ENCODE measurements at places on chromosomes 4 and X.
A peak's percentile ranks its signal among the peaks of the same experiment; 100 is the strongest.

DNA sequence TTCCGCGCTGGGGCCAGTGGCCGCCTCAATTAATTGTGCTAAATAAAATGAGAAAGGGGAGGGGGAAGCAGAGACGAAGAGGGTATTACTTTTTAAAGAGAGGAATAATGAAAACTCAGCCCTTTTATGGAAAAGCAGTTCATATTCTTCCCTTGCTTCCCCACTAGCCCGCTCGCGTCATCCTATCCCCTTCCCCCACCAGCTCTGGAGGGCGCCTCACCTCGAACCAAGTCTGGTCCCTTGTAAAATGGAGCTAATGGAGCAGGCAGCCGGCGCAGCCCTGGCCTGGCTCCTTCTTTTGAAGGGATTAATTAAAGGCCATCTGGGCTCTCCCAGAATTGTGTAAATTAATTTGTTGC is 511 bp upstream of the NKX6-1 start:
- no peak for DNase-seq

- no peak for DNase-seq
These were observed 36.6 kb downstream of the RASSF6 start for GRCh38 chr4:73583666-73584065.

- peak; percentile 75 for DNase-seq
These were observed 191.4 kb downstream of the ADAMTS3 start for GRCh38 chr4:72377491-72378194.

- DNase-seq = peak; percentile 61
These were observed at the start of gene TNIP3 for GRCh38 chr4:121164291-121164690. Gene TNIP3 (minus strand): TSS chr4:121164321. CDS start chr4:121164125, 196 bp downstream.

- no peak for DNase-seq
These were observed 484.1 kb downstream of the SMARCA1 start for GRCh38 chrX:129039176-129039575.

DNA sequence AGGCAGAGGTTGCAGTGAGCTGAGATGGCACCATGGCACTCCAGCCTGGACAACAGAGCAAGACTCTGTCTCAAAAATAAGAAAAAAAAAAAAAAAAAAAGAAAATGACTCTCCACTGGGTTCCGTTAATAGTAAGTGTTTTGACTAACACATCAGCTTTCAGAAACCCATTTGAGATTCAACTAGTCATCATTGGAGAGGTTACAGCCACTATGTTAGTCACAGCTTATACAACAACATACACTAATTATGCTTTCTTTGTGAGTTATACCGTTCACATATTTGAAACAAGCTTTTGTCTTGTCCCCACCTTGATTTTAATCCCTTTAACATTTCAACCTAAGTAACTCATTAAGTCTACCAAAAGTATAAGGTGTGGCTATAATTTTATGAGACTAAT is 48.2 kb downstream of the HADH start:
- no peak for DNase-seq

- peak; percentile 86 for DNase-seq
These were observed 430.0 kb downstream of the INPP4B start for GRCh38 chr4:142416121-142416520.

GRCh38 chr4:3047464-3048286 is 26.7 kb downstream of the HTT-AS start:
- peak; percentile 33 for DNase-seq

GRCh38 chr4:13056630-13057189 is 427.4 kb downstream of the RAB28 start:
- no peak for DNase-seq

DNA sequence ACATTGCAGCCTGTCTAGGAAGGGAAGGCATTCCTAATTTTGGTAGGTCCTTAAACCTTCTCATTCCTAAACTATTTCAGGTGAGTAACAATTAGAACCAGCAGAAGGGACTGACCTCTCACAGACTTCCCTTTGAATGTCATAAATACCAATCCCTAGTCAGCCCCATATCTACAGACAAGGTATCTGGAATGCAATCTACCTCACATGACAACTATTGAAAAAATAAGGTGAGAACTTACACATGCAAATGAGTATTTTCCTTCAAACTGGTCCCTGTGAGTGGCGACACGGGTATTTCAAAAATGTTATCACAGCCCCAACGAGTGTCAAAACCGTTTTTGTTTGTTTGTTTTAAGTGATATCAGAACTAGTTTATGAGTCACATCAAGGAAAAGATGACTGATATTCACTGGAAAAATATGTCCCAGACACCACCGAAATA is 102.4 kb upstream of the VCX2 start:
- DNase-seq = no peak

DNA sequence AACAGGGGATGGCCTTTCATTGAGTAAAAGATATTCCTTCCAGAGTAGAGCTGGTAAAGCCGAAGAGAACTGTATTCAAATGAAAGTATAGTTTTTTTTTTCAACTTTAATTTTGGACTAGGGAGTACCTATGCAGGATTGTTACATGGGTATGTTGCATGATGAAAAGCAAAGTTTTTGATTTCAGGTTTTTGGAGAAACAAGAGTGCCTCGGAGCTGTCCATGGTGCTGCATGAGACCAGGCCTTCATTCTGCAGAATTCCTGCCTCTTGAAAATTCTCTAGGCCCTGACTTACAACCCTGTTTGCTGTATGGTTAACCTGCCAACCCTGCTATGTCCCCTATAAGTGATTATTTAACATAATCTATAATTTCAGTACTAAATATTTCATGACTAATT is 1065.7 kb upstream of the FTHL17 start:
- no peak for DNase-seq

DNA sequence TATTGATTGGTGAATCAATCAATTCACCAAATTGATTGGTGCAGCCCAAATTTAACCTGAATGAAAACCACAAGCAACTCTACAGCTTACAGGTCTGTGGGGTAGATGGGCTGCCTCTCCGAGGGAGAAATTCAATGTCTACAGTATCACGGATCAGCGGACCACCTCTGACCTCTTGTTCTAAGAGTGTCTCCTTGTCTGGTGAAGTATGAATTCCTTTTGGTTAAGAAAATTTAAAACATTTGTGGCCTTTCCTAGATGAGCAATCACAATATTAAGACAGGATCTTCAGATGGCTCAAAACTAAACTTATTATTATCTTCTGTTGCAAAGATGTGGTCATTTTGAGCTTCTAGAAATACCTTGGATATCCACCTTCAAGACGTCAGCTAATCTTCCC is 153.3 kb downstream of the IL15 start:
- DNase-seq = no peak

GRCh38 chr4:140719686-140720085 is 36.5 kb downstream of the TBC1D9 start:
- DNase-seq = no peak

DNA sequence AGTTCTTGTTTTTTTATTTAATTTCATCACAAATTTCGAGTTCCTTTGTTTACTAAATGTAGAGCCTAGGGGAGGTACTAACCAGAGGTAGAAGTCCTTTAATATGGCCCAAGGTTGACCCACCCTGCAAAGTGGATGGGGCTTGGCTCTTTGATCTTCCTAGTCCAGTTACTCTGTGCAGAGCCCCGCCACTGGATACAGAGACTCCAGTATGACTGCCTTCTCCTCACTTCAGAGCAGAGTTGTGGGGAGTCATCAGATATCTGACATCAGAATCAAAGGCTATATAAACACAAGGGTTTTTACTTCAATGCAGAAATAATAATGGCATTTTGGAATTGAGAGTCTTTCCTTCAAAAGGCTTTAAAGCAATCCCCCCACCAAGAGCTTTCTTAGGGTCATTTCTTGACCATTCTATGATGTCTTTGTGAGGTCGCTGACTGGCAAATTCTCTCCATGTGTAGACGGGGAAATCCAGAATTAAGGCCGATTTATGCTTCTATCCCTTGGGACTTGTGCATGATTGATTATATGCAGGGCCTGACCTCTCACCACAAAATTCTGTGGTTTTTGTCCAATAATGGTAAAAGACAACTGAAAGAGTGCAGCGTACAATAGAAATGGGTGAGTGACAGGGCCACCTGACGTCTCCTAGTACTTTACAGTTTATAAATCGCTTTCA is 88.3 kb upstream of the CITED1 start:
- peak; percentile 4 for DNase-seq

DNA sequence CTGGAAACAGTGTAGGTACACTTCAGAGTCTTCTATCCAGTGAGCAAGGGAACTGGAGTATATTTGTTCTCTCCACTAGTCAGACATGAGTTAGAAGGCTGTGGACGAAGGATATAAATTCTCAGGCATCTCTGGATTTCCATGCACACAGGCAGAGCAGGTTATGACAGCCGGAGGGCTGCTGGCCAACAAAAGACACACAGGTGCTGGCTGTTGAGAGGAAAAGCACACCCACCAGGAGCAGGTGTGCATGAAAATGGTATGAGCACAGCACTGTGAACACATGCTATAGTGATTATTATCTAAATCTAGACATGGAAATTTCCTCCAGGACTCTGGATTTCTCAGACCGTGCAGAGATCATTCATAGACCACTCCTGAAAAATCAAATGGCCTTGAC is 444.7 kb upstream of the RPS6KA3 start:
- no peak for DNase-seq

- no peak for DNase-seq
These were observed 90.4 kb upstream of the EOLA2 start for GRCh38 chrX:150028692-150029091.

- no peak for DNase-seq
These were observed 278.6 kb downstream of the ADGRA3 start for GRCh38 chr4:22237155-22237751.

- no peak for DNase-seq
These were observed 207.3 kb upstream of the CXorf51B start for GRCh38 chrX:146602246-146602645.

- no peak for DNase-seq
These were observed 86.0 kb upstream of the WWC2 start for GRCh38 chr4:183012879-183013729.

DNA sequence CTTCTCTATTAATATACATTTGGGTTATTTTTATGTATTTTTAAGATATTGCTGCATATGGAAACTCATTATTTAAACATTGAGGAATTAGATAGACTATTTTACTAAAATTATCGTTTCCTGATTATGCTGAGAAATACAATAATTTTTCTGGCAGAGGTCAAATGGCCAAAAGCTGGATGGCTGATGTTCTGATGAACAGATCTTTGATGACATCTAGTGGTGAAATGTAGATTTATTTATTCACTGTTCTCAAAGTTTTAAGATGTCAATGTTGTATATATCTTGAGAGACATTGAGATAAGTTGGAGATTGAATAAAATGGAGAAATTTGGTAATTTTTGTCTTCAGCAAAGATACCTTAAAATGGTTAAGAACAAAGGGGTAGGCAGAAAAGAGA is 96.2 kb downstream of the UGT8 start:
- peak; percentile 29 for DNase-seq

DNA sequence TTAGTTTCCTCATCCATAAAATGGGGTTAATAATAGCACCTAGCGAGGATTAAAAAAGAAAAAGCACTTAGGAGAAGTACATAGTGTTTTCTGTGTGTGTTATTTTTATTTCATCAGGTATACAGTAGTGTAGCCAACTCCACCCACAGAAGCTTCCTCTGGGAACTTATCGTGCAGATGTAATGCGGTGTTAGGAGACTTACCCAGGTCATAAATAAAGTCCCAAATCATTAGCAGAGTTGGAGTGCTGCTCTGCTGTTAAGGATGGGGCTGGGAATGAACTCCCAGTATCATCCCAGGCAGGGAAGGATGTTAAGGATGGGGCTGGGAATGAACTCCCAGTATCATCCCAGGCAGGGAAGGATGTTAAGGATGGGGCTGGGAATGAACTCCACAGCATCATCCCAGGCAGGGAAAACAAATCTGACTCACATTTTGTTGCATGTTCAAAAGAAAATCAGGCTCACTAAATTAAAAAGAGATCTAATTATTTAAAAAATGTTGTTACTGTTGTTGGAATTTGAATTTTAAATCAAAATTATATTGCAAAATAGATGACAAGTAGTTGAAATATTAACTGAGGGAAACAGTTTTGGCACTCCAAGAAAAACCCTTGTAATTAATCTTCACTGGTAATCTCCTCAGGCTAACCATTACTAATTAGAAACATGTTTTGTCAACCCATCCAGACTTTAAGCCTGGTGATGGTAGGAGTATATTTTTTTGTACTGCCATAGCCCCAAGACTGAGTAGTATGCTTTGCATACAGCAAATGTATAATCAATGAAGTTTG is 10.2 kb upstream of the SFRP2 start:
- peak; percentile 85 for DNase-seq

DNA sequence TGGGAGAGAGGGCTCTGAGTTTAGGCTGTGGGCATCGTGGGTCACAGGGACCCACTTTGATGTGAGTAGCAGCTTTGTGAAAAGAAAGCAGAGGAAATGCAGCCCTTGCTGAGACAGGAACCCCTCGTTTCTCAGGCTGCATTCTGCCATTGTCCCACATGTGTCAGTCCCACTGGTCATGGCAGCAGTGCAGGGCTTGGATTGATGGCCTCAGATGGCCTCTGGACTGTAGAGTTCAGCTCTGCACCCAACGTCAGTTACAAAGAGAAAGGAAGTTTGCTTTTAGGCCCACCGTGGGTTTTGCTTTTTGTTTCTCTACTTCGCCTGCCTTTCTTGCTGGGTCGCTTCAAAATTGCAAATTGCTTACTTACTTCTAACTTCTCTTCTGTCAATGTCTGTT is 248.3 kb upstream of the KLF3 start:
- no peak for DNase-seq

- DNase-seq = no peak
These were observed 484.2 kb downstream of the BCOR start for GRCh38 chrX:39613482-39613995.

GRCh38 chrX:130793975-130794374 is 109.0 kb downstream of the ENOX2 start:
- no peak for DNase-seq

DNA sequence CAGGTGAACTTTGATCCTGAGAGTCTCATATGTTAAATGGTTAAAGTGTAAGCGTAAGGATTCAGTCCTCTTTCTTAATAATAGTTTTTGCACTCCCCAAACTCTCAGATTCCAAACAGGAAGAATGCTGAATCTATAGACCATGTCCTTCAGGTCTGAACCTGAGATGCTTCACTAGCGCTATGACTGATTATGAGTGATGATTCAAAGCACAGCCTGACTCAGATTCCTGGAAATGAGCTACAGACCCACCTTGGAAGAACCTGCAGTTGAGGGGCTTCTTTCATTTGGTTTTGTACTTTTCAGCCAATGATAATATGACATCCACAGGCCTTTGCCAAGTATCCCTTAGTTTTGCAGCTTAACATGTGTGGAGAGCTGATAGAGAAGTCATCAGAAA is 1.4 kb downstream of the EDNRA start:
- peak; percentile 28 for DNase-seq

- DNase-seq = no peak
These were observed 216.8 kb downstream of the IL15 start for GRCh38 chr4:141853091-141853764.

DNA sequence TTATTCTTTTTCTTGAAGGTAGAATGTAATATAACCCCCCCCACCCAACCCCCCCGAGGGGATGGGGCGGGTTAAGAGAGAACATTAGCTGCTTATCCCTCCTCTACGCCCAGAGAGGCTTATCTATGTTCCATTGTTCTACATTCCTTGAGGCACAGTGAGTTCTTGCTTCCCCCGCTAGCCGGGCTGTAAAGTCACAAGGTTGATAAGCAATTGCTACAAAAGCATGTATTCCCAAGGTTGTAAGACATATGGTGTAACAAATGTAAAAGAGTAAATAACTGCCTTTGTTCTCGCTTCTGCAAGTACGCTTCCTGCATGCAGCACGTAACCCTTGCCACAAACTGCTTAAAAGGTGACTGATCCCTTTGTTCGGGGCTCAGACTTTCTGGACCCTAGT is 8.2 kb downstream of the DCAF8L2 start:
- DNase-seq = no peak

GRCh38 chr4:89765966-89766365 is 71.0 kb downstream of the SNCA start:
- peak; percentile 62 for DNase-seq

- DNase-seq = no peak
These were observed 145.6 kb upstream of the FAT4 start for GRCh38 chr4:125169192-125169591.

- DNase-seq = peak; percentile 77
These were observed 155.5 kb upstream of the MXRA5 start for GRCh38 chrX:3501833-3502535.
